Nucleus accumbens (tissue), 56 donors: ENCODE measurements at places on chromosomes 2 and 18.

DNA sequence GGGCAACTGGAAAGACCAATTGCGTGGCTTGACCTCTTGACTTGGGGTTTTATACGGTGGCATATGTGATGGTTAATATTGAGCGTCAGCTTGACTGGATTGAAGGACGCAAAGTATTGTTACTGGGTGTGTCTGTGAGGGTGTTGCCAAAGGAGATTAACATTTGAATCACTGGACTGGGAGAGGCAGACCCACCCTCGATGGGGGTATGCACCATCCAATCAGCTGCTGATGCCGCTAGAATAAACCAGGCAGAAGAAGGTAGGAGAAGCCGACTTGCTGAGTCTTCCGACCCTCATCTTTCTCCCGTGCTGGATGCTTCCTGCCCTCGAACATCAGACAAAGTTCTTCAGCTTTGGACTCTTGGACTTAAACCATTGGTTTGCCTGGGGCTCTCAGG, 34.2 kb upstream of the YPEL5 start:
- DNase-seq: no peak

DNA sequence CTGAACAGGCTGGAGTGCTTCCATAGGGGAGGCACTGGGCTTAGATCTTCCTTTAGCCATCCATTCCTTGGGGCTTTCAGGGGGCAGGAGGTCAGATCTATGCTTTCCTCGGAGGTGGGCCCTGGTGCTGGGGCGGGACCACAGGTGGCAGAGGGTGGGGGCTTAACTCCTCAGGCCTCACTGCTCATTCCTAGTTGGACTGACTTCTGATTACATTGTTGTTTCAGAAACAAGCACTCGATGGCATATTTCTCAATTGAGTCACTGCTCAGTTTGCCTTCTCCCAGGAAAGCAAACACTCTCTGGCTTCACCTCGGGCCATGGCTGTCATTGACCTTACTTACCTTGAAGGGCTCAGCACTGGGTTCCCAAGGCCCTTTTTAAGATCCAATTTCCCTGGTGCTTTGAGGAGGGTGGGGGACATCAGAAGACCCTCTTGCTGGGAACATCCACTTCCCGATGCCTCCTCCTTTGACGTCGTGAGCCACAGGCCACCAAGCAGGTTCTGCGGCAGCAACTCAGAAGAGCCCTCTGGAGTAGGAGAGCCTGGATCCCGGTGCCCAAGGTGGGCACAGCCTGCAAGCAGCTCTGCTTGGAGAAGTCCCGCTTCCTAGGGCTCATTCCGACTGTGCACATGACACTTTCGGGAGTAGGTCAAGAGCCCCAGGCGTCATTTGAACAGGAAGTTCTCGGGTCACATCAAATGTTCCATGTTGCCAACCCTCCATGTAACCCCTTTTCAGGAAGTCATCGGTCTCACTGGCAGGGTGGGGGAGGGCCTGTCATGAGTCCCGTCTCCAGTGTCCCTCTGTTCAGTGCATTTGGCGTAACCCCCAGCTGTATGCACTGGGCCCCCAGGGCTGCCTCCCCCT, 40.6 kb downstream of the SDC1 start:
- DNase-seq: no peak

- DNase-seq: no peak
Observed at GRCh38 chr18:39053571-39053970, 1488.0 kb upstream of the CELF4 start.

DNA sequence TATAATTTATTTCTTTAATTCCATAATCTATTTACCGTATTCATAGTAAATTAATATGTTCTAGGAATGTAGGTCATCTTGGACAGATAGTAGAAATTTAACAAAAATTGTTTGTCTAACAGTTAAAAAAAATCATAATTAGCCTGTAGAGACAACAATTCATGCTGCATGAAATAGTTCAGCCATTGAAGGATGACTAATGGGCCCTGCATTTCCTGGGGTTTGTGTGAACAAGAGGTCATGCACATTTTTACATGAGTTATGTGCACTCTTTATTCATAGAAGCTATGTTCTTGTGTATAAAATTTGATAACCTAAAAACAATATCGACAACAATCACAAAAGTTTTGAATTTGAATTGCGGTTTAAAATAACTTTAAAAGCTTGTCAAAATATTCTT, 1663.6 kb downstream of the SUCLG1 start:
- no peak for DNase-seq

GRCh38 chr2:232320443-232320803, 58.1 kb upstream of the ALPP start:
- no peak for DNase-seq

- DNase-seq: no peak
Observed at GRCh38 chr2:32464431-32464830, 107.6 kb downstream of the BIRC6 start.

GRCh38 chr18:8686611-8687010, 18.7 kb upstream of the MTCL1 start:
- no peak for DNase-seq

GRCh38 chr2:190827720-190828119, 52.9 kb upstream of the GLS start:
- no peak for DNase-seq

DNA sequence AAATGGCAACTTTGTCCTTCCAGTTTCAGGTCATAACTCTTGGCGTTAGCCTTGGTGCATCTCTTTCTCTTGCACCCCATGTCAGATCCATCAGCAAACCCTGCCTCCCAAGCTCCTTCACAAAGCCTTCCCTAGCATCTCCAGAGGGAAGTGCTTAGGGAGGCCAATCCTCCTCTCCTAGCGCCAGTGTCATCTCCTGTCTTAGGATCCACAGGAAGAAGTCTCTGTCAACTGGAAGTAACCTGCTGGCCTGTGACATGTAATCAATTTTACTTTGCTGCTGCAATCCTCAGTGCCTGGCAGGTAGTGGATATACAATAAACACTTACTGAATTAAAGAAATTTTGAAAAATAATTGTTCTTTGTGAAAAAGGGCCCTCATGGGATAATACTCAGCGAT, 7.9 kb upstream of the DNPEP start:
- no peak for DNase-seq

- no peak for DNase-seq
Observed at GRCh38 chr2:102558463-102558862, 60.9 kb upstream of the SLC9A2 start.

DNA sequence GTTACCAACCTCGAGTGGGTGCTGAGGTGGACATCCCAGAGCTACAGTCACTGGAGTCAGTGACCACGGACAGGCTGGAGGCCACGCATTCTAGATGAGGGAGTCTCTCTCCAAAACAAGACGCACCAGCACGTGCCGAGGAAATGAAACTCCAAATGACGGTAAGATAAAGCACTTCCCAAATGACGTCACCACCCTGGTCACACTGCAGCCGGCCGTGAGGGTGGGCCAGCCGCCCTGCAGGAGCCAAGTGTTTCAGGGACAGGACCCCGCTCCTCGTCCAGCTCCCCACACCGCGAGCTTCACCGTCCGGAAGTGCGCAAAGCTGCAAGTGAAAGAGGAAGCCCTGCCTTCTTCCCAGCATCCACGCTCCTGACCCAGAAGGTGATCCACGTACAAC, 99.4 kb downstream of the ZNF516 start:
- DNase-seq: no peak

DNA sequence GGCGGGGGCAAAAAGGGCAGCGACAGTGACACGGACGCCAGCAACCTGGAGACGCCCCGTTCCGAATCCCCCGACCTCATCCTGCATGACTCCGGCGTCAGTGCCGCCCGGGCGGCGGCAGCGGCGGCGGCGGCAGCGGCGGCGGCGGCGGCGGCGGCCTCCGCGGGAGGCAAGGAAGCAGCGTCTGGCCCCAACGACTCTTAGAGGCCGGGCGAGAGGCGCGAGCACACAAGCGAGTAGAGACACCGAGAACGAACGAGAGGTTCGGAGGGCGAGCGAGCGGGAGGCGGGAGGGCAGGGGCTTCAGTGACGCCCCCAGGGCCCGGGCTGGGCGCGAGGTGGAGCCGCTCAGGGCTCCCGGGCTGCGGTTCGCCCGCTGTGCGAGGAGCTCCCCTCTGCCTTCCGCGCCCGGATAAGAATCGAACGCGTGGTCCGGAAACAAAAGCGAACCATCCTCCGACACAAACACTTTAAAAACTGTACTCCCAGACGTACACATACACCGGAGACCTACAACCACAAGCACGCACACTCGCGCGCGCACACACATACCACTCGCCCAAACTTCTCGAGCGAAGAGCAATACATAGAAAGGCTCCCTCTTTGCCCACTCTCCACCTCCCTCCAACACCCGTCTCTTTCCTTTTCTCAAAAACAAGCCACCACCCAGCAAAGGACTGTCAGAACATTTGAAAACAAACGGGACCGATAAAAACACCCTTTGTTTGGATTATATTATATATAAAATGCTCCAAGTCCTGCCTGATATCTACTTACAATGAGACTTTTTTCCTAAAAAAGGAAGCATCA, 2.8 kb downstream of the SP9 start:
- DNase-seq: no peak

- DNase-seq: no peak
Observed at GRCh38 chr2:33670392-33670937, 71.4 kb upstream of the FAM98A start.

DNA sequence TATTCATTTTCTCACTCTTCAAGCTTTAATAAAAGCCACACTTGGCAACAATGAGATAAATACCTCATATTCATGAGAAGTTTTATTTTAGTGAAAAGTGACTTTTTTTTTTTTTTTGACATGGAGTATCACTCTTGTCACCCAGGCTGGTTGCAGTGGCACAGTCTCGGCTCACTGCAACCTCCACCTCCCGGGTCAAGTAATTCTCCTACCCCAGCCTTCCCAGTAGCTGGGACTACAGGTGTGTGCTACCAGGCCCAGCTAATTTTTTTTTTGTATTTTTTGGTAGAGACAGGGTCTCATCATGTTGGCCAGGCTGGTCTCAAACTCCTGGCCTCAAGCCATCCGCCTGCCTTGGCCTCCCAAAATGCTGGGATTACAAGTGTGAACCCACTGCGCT, 47.0 kb downstream of the FRZB start:
- no peak for DNase-seq

DNA sequence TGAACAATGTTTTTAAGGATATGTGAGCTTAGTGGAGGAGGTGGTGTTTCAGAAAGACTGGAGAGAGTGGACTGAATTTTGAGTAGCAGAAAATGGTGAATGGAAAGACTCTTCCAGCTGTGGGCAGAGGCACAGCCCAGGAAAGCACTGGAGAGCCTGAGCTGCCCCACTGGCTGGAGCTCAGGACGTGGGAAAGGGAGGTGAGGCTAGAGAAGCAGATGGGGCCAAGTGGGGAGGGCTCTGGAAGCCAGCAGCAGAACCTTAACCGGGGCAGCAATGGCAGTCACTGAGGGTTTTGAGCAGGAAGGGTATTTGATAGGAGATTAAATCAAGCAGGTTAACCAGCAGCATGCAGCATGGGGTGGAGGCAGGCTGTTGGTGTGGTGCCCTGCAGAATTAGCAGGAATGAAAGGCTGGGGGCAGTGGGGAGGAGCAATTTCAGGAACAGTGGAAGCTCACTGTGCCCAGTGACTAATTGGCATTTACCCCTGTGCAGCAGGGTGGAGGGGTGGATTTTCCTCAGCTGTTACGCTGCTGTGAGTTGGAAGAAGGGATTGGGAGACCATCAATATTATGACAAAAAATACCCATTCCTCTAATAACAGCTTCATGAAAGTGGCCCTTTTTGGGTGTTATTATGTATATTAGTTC, 136.2 kb downstream of the CERS6 start:
- no peak for DNase-seq

- no peak for DNase-seq
Observed at GRCh38 chr2:145067549-145068030, 547.7 kb upstream of the ZEB2 start.

DNA sequence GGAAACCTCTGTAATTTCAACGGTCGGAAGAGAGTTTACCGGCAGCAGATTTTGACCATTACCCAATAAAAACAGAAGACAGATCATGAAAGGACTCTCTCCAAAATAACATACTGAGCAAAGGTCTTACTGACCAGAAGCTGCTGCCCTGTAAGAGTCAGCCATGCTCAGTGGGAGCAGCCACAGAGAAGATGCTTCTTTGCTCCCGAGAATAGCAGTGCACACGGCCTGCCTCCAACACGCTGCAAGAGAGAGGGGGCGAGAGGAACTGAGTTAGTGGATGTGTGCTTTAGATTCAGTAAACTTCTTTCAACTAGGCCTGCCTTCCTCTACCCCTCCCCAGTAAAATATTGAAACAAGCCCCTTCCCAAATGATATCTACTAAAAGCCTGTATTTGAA, 103.7 kb downstream of the NCK2 start:
- no peak for DNase-seq

GRCh38 chr2:96962567-96963203, 23.7 kb downstream of the FAM178B start:
- no peak for DNase-seq

GRCh38 chr18:77320971-77321559, 71.4 kb downstream of the GALR1 start:
- no peak for DNase-seq

- DNase-seq: no peak
Observed at GRCh38 chr2:19670303-19670702, 231.5 kb downstream of the TTC32 start.

- DNase-seq: no peak
Observed at GRCh38 chr2:130302164-130302886, 40.4 kb upstream of the IMP4 start.

GRCh38 chr2:164522561-164522981, 98.7 kb downstream of the GRB14 start:
- DNase-seq: no peak

GRCh38 chr18:3248062-3248657, 559 bp downstream of the MYL12A start:
- no peak for DNase-seq

DNA sequence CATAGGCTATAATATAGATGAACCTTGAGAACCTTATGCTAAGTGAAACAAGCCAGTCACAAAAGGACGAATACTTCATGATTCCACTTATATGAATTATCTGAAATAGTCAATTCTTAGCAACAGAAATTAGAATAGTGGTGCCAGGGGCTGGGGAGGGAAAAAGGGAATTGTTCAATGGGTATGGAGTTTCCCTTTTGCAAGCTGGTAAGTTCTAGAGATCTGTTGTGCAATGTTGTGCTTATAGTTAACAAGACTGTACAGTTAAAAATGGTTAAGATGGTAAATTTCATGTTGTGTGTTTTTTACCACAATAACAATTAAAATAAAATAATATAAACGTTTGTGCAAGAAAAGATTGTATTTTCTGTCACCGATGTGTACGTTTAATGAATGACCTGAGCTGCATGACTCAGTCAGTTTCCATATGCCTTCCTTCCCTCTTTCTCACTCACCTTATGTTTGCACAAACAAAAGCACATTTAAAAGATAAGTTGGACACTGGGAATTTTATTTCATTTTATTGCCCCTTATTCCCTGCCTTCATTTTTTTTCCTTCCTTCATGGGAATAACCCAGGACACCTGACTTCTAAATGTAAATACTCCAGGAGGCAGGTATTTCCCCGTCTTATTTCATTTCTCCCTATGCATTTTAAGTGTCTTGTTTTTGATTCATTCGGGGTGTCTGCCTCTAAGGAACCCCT, 143.7 kb upstream of the TTC39C start:
- no peak for DNase-seq

DNA sequence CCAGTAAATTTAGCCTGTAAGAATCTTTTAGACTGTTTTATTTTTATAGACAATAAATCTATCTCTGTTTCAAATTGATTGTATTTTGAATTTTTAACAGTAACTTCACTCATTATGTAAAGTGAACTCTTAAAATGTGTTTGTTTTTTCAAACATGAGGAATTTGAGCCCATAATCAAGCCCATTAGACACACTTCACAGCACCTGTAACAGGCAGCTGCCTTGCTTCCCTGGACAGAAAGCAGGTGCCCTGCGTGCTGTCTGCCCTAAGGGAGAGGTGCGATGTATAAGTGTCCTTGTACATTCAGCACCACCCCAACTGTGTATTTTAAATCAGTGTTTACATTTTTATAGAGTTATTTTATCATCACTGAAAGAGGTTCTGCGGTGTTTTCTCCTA, 186.5 kb upstream of the TPO start:
- no peak for DNase-seq
